ENCODE measurements at places on chromosomes 12 and 14.

DNA sequence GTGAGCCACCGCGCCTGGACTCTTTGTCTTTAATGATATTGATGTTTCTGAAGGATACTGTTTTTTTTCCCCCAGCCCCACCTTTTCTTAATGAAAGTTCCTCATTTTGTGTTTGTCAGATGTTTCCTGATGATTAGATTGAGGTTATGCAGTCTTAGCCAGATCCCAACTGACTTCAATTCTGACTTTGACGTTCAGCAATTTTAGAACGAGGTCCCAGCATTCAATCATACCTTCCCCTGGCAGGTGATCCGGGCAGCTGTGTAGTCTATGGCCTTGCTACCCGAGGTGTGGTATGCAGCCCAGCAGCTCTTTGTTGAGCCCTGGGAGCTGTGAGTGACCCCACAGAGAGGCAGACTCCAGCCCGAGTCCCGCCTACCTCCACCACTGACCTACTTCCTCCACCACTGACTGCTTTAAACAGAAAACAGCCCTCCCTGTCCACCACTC lies 82.7 kb downstream of the LGMN start:
- ATAC-seq: no peak

GRCh38 chr12:116353958-116354357 lies 76.5 kb upstream of the MED13L start:
- no peak for ATAC-seq

- no peak for ATAC-seq
These were observed 3.4 kb upstream of the C3AR1 start for GRCh38 chr12:8069582-8069981.

DNA sequence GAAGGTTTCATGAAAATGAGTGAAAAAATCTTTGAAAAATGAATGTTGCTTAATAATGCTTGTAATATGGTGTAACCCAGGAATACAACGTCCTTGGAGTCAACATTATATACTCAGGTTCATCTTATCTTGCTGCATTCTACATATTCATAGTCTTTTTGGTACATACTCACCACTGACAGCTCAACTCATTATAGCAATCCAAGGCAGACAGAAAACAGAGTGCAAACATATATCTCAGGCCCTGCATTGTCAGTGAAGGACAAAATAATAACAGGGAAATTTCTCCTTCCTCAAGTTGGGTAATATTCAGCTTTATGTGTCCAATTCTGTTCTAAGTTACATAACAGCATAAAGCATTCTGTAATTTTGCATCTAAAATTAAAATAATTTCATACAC lies 1353.0 kb upstream of the SEL1L start:
- ATAC-seq: no peak

DNA sequence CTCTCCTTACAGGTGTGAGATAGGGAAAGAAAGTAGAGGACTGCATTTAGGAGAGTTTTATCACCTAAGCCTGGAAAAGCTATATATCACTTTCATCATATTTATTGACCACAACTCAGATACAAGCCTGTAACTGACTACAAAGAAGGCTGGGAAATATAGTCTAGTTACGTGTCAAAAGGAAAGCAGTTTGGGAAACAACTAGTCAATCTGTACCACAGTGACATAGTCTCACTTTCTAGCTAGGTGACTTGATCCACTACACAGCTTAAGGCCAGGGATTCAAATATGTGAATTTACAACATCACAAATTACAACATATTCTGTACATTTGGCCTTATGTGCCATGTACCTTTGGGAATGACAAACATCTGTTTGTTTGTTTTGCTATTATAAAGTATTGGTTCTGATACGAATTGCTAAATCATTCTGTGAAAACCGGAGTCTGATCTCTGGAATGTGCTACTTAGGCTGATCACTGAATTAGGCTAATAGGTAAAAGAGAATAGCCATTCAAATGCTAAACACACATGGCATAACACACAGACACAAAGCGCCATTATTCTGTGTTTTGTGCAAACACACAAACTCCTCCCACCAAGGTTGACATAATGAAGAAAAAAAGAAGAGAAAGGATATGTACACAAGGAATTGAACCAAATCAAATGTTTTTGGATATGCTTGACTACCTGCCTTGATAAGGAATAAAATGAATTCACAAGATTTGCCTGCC lies 279.8 kb downstream of the DUSP6 start:
- no peak for ATAC-seq

- no peak for ATAC-seq
These were observed 397.7 kb upstream of the RGS6 start for GRCh38 chr14:71534506-71534905.

DNA sequence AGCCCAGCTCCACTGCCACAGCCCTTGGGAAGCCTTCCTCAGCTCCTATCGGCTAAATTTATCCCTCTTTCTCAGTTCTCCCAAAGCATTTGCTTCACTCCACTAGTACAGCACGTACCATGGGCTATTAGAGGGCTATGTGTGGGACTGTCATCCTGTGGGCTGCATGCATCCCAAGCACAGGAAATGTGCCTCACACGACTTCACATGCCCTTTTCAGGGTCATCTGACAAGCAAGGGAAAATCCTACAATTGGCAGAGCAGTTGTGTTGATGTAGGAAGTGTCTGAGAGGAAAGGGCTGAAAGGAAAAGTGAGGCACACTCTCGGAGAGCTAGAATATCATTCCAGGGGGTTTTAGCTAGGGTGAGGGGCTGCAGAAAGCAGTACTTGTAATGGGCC lies 47.6 kb downstream of the NINJ2 start:
- no peak for ATAC-seq

GRCh38 chr14:68379510-68380328 lies 413.1 kb downstream of the ZFP36L1 start:
- no peak for ATAC-seq

- ATAC-seq: peak; percentile 82
These were observed 456.9 kb upstream of the TMEM132C start for GRCh38 chr12:127810041-127810440.

DNA sequence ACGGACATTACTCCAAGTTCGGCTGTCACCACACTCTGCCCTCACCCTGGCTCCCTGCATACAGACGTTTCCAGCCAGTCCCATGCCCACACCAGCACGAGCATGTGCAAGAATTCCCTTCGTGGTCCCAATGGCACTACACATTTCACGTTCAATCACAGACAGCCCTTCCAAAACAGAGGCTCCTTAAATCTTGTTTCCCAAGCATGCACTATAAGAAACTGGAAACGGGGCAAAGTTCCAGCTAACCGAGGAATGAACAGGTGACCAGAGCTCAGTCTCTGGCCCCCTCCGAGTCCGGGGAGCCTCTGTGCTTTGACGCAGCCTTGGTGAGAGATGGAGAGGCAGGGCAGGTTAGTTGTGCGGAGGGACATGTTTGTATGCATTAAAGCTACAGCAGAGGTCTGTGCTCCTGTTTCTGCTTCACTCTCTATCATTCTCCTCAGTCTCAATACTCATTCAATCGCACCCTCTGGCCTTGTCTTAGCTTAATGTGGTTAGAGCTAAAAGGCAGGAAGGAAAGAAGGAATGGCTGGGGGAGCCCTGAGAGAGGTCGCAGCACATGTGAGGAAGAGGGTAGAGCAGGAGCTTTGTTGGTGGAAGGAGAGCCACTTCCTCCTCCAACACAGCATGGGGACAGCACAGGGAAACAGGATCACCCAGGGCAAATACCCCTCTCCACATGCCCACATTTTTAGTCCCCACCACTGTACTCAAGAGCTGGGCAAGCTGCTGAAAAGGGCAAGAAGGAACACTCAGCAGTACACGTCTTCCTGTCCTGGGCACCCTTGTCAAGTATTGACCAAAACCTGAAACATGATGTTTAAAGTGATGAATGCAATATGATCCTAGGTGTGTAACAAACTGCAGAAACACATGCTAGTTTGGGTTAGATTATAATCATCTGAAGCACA lies 12.2 kb upstream of the SELPLG start:
- ATAC-seq: no peak

DNA sequence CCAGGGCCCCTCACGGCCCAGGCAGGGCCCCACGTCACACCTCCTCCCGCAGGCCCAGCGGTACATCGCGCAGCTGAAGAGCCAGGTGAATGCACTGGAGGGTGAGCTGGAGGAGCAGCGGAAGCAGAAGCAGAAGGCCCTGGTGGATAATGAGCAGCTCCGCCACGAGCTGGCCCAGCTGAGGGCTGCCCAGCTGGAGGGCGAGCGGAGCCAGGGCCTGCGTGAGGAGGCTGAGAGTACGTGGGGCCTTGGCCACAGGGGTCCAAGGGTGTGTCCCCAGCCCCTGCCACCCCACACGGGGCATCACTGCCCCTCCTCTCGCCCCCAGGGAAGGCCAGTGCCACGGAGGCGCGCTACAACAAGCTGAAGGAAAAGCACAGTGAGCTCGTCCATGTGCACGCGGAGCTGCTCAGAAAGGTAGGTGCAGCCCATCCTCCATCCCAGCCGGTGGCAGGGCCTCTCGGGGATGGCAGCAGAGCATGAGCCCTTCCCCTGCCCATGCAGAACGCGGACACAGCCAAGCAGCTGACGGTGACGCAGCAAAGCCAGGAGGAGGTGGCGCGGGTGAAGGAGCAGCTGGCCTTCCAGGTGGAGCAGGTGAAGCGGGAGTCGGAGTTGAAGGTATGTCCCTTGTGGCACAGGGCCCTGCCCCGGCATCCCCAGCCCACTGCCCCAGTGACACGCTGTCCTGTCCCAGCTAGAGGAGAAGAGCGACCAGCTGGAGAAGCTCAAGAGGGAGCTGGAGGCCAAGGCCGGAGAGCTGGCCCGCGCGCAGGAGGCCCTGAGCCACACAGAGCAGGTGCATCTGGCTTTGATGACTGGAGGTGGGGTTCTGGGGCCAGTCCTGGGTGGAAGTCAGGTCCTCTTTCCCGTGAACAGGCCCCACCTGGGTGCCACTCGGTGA lies 20.9 kb downstream of the HIP1R start:
- ATAC-seq: no peak

DNA sequence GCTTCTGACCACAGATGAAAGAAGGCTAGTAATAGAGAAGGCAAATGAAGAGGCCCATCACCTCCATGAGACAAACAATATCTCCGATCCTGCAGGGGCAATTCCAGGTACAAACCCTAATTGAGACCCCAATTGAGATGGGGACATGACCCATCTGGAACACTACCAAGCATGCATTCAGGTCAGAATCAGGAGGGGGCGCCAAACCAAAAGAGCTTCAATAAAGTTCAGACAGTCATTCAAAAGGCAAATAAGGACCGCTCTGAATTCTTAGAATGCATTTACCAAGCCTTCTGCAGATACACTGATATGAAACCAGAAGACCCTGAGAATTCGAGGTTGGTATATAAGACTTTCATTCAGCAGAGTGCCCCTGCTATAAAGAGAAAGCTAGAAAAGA lies 10.2 kb upstream of the EDDM3B start:
- ATAC-seq: no peak

DNA sequence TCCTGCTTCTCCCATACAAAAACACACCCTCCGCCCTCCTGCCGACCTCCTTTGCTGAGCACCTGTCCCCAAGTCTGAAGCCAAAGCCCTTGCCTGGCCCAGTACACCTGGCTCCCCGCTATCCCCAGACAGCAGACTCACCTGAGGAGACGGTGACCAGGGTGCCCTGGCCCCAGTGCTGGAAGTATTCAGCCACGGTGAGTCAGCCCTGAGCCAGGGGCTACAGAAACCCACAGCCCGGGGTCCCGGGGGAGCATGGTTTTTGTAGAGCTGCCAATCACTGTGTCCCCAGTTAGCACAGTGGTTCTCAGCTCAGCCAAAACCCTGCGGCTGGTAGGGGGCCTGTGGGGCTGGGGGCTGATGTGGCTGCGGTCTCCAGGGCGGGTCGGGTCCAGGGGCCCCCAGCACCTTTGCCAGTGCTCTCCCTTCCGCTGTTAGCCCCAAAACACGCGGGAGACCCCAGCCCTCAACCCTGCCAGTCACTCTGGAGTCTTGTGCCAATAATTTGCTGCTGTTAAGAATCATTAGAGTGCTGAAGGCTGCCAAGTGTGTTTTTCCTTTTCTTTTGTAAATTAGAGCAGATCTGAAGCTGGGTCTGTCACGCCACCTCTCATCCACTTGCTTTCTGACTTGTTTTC lies 339.0 kb downstream of the TMEM121 start:
- no peak for ATAC-seq

DNA sequence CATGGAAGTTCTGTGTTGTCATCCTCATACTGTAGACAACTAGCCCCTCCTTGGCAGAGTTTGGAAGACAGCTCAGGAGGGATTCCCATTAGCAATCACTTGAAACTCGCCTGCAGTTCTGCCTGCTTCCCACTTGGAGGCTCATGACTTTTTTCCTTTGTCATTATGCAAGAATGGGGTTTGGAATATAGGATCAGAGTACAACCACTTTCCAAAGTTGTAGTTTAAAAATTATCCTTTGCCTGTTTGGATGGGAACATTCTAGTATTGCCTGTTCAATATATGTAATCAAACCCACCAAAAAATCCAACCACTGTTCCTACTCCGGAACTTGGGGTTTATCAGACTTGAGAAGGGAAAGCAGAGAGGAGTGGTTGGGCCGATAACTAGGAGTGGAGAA lies 2.1 kb upstream of the GPD1 start:
- no peak for ATAC-seq

DNA sequence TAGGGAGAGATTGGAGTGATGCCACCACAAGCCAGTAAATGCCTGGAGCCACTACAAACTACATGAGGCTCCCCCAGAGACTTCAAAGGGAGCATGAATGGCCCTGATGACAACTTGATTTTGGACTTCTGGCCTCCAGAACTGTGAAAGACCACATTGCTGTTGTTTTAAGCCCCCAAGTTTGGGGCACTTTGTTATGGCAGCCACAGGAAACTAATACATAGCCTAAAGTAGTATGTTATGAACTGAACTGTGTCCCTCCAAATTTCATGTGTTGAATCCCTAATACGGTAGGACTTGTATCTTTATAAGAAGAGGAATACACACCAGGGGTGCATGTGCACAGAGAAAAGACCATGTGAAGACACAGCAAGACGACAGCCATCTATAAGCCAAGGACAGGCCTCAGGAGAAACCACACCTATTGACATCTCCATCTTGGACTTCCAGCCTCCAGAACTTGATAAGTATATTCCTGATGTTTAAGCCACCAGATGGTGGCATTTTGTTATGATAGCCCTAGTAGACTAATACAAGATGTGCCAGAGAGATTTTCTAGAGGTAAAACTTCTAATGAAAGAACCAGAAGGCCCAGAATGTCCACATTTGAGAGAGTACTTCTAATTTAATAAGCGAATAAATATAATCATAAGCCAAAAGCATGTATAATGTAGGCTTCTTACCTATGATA lies 127.1 kb upstream of the BMP4 start:
- no peak for ATAC-seq

GRCh38 chr14:90058876-90059458 lies 2.8 kb upstream of the KCNK13 start:
- no peak for ATAC-seq

DNA sequence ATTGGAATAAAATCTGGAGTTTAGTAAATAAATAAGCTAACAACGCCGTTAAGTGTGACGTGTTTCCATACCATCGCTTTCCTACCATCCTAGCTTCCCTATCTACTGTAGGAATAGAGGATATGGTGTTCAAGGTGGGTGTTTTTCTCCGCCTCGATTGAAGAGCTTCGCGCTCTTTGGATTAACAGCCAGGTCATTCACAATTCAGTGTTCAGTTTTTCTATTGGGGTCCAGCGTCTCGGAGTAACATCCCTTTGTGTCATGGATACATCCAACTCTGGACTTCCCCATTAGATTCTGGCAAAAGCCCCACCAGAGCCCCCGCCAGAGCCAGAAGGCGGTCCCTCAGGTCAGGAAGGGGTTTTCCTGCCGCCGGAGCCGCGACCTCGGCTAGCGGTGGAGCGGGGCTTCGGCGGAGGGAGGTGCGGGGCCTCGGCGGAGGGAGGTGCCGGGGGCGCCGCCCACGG lies 1.2 kb upstream of the SRGAP1 start:
- no peak for ATAC-seq

GRCh38 chr14:35689000-35689460 lies 120.1 kb downstream of the RALGAPA1 start:
- ATAC-seq: no peak

- ATAC-seq: peak; percentile 32
These were observed 44.4 kb downstream of the ANO2 start for GRCh38 chr12:5900533-5901205.

All from motor neuron (in vitro differentiated cells).